Kidney capillary endothelial cell (primary cell): ENCODE measurements at places on chromosomes 13 and 19.

GRCh38 chr19:29171525-29171924, 41.4 kb downstream of the UQCRFS1 start:
- DNase-seq: no peak

- no peak for DNase-seq
These were observed 12.6 kb upstream of the ARHGAP45 start for GRCh38 chr19:1054102-1055027.

- DNase-seq: no peak
These were observed 248.0 kb upstream of the MAB21L1 start for GRCh38 chr13:35724446-35724845.

DNA sequence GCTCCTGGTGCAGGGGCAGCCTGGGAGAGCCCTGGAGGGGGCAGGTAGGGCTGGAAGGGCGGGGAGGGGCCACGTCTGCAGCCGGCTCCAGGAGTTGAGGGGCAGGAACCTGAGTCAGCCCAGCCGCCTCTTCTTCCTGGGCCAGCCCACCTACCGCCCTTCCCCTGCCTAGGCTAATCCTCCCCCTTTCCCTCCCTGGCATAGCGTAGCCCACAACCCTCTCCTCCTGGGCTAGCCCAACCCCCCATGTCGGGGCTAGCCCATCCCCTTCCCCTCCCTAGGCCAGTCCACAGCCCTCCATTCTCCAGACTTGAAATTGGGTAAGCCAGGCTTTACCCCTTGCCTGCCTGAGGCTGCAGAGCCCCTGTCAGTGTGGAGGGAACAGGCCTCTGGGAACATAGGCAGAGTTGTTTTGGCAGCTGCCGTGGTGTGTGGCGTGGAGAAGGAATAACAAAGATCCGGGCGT, 20.6 kb upstream of the WDR18 start:
- DNase-seq: no peak

DNA sequence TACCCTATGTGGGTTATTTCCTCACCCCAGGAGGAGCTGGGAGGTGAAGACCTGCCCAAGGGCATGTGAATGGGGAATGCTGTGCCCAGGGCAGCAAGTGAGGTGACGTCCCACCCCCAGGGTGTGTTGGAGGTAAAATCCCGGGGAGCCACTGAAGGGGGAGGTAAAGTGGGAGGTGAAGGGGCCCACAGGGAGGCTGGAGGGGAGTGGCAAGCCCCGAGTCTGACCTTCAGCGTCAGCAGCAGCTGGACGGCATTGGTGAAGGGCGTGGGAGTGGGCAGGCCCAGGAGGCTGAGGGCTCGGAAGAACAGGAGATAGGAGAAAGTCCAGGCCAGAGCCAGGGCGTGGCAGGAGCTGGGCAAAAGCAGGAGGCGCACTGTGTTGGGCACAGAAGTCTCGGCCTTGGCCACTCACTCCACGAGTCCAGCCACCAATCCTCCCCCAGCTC, 2.4 kb downstream of the MBOAT7 start:
- no peak for DNase-seq

DNA sequence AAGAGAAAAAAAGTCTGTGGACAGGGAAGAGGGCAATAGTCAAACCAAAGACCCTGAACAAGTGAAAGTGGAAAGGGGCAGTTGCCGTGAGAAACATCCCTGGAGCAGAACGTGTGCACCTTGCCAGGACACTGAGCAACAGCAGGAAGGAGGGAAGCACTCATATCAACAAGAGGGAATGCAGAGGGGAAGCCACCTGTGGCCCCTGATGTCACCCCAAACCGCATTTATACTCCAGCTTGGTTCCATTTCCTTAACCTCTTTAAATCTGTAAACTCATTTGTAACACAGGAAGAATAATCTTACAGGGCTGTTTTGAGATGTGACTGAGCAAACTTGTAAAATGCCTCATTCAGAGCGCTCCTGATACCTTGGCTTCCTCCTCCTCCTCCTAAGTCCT, 698.8 kb downstream of the DIAPH3 start:
- DNase-seq: no peak

DNA sequence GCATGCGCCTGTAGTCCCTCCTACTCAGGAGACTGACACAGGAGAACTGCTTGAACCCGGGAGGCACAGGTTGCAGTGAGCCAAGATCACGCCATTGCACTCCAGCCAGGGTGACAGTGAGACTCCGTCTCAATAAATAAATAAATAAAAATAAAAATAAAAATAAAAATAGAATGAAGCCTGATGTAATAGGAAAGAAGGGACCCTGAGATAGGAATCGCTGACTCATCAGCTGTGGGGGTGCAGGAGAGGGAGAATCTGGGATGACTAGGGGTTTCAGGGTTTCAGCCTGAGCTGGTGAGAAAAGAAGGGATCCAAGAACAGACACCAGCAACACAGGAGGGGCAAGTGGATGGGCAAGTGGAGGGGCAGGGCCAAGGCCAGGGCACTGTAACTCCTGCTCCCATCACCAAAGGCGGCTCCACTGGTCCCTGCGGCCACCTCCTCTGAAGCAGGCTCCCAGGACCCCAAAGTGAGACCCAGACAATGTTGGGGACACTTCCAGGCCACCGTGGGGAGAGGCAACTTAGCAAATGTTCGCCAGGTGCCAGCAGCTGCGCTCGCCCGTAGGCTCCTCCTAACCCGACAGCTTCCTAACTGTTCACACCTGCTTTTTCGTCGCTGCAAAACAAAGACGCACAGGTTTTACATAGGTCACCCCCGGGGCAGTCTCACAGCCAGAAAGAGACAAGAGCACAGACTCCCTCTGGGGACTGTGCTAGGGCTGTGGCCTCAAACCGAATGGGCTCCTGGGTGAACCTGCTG, 1.2 kb downstream of the HAUS8 start:
- DNase-seq: no peak

GRCh38 chr19:46951171-46951986, 68.3 kb upstream of the NPAS1 start:
- peak; percentile 85 for DNase-seq

- no peak for DNase-seq
These were observed 6.3 kb downstream of the ARRDC5 start for GRCh38 chr19:4896372-4896771.

- DNase-seq: no peak
These were observed 43.1 kb downstream of the TMEM255B start for GRCh38 chr13:113802090-113802531.

DNA sequence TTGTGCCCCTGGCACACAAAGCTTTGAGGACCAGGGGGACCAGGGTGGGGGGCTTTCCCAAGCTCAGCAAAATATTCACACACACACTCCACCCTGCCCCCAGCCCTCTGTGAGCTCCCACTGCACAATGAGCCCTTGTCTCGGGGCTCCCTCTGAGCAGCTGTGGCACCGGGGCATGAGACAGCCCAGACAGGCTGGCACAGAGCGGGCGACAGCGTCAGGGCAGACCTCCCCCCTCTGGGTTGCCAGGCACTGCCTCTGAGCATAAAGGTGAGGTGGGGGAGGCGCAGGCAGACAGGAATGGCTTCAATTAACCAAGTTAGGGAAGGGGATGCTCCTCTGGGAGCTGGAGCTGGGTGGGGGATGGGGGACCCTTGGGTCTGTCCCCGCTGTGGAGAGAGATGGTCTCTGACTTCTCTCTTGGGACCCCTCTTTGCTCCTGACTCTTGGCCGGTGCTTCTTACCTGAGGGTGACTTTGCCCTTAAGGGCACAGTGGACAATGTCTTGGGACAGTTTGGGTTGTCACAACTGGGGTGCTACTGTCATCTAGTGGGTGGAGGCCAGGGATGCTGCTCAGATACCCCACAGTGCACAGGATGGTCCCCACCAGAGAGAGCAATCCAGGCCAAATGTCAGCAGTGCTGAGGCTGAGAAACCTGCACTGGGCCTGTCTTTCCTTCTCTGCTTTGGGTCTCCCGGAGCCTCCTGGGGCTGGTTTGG, 30.3 kb downstream of the LYL1 start:
- DNase-seq: no peak

GRCh38 chr19:7260161-7260560, 34.1 kb downstream of the INSR start:
- no peak for DNase-seq

- no peak for DNase-seq
These were observed 4.3 kb downstream of the KLC3 start for GRCh38 chr19:45344621-45345505.

DNA sequence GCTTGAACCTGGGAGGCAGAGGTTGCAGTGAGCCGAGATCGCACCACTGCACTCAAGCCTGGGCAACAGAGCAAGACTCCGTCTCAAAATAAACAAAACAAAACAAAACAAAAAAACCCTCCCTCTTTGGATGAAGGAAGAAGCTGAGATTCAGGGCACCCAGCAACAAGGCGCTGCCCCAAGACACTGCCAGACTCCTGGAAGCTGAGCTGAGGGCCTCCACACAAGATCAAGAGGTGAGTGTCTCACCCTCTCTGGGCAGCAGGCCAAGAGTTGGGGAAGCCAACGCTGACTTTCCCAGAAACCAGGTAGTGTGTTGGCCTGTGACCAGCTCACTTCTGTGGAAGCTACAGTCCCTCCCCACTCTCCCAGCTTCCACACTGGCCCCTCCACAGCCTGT, 3.7 kb upstream of the TYROBP start:
- DNase-seq: no peak

DNA sequence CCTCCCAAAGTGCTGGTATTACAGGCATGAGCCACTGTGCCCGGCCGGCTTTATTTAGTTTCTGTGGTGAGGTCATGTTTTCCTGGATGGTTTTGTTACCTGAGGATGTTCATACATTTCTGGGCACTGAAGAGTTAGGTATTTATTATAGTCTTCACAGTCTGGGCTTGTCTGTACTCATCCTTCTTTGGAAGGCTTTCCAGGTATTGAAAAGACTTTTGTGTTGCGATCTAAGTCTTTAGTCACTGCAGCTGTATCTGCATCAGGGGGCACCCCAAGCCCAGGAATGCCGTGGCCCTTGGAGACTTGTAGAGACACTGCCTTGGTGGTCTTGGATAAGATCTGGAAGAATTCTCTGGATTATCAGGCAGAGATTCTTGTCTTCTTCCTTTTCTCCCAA, 12.8 kb downstream of the BLOC1S3 start:
- no peak for DNase-seq

DNA sequence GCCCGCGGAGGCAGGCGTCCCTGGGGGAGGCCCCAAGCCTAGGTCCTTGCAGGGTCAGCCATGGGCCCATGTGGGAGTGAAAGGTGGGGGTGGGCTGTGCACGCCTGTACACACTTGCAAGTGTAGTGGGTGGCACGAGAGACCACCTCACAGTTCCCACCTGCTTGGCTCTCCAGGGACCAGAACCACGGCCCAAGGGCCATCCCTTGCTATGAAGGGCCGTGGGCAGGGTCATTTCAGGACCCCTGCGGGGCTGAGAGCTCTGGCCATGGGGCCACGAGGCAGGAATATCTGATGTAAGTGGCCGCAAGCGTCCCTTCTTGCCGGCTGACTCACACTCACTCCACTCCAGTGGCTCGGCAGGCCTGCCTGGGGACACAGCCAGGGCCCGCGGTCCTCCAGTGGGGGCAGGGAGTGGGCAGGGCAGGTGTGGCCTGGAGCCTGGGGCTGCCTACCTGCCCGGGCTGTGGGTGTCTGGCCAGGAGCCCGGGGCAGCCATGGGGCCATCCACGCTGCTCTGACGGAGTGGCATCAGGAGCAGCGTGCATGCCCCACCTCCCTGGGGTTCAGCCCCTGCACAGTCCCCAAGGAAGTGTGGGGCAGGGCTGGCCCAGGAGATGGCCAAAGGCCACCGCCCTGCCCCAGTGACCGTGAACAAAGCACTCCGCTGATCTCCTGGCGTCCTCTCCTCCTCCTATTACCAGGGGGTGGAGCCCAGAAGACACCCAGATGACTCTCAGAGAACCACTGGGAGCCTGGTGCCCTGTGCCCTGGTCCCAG, 8.6 kb upstream of the MKNK2 start:
- DNase-seq: no peak

DNA sequence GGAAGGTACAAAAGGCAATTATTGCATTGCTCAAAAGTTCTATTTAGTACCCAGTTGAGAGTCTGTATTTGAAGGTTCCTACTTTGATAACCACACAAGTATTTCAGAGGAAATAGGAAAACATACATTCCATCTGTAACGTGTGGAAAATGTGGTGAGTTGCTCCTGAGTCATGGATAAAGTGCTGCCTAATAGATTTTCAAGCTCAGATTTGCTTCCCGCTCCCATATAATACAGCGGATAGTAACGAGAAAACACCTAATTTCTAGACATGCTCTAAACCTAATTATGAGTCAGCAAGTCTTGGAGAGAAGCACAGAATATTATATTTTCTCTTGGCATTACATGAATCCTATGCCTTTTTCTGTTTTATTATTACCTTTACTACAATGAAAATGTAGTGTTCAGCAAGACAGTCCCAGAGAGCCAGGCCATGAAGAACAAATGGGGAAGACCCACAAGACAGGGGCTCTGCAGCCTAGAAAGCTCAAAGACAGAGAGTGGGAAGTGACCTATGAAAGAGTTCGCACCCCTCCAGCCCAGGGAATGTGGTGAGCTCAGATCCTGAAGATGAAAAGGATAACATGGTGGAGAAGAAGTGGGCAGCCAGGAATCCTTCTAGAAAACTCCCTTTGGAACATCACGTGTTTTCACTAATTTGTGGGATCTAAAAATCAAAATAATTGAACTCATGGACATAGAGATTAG, 116.1 kb downstream of the STARD13 start:
- DNase-seq: peak; percentile 72

- no peak for DNase-seq
These were observed 226.1 kb downstream of the TDRD3 start for GRCh38 chr13:60623151-60623550.

- DNase-seq: no peak
These were observed 73.2 kb downstream of the DIAPH3 start for GRCh38 chr13:60090574-60090973.

GRCh38 chr19:30670562-30671366, 298.6 kb downstream of the ZNF536 start:
- no peak for DNase-seq

- no peak for DNase-seq
These were observed 1210.7 kb upstream of the PCDH9 start for GRCh38 chr13:68440874-68441273.
